ENCODE measurements at places on chromosomes 2 and 18.

DNA sequence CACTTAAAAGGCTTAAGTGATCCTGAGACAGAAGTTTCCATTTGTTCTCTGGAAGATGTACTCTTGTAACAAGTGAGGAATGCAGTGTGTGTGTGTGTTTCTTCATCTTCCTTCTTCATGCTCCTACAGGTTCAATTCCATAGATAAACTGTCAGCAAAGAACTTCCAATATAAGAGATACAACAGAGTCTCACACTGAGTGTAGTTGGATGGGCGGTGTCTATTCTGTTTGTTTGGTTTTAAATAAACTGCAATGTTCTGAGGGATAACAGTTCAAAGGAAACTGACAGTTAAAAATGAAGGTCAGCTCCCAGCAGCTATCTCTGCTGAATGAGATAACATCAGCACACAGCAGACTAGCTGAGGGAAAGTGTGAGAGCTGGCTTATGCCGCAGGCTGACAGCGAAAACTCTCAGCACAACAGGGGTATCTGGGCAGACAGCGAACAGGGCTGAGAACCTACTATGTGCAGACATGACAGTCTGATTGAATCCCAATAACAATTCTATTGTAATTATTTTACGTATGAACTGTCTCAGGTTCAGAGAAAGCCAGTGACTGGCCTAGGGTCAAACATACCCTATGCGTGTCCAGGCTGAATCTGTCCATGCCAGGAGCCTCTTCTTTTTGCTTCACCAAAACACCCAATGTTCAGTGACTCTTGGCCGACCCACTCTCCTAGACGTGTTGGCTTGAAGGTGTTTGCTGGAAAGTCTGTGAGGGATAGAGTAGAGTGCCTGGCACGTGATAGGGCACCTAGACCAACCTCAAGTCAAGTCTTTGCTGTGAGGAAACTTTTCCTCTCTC, 201.9 kb upstream of the TRIB2 start:
- no peak for DNase-seq

DNA sequence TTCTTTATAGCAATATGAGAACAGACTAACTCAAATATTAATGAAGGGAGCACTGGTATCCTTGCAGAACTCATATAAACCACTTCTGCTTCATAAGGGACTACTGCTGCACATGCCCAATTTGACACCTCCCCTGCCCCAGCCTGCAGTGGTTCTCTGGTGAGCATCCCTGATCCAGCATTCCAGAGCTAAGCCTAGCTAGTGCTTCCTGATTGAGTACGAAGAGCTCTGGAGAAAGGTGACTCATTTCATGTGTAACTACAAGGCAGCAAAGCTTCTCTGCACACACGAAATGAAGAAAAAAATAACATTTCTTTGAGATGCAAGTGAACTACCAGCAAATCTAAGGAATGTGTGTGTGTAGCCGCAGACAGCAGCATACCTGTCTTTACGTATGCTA, 22.8 kb upstream of the ADNP2 start:
- DNase-seq, result no peak

- DNase-seq, result no peak
Measured at GRCh38 chr2:10538224-10538894, 90.2 kb upstream of the ODC1 start.

- DNase-seq, result no peak
Measured at GRCh38 chr2:170598067-170598395, 117.1 kb upstream of the SP5 start.

- no peak for DNase-seq
Measured at GRCh38 chr2:215189393-215189792, 51.0 kb upstream of the ABCA12 start.

DNA sequence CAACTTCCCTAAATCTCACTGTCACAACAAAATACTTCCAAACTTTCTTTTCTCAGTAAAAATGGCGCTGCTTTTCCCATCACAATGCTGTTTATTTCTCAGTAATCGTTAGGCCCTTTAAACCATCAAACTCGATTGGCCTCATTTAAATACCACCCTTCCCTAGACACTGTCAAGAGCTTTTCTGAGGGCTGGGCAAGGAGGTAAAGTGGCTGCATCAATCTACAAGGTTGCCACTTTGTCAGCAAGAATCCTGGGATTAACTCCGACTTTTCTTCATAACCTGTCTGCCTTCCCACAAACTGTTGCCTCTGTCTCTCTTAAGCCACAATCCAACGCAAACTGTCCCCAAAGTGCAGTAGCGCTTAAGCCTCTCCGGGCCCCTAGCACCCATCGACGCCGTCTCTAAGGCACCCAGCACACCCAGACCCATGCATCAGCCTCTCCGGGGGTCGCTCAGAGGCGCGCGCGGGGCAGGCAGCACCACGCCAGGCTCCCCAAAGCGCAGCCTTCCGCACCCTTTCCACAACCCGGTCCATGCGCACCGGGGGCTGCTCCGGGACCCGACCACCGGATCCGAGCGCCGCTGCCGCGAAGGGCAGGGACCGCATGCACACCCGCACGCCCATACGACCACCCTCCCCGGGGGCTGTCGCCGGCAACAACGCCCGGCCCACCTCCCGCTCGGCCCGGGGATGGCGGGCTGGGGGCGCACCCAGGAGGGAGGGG, 683 bp downstream of the MBOAT2 start:
- DNase-seq, result no peak

DNA sequence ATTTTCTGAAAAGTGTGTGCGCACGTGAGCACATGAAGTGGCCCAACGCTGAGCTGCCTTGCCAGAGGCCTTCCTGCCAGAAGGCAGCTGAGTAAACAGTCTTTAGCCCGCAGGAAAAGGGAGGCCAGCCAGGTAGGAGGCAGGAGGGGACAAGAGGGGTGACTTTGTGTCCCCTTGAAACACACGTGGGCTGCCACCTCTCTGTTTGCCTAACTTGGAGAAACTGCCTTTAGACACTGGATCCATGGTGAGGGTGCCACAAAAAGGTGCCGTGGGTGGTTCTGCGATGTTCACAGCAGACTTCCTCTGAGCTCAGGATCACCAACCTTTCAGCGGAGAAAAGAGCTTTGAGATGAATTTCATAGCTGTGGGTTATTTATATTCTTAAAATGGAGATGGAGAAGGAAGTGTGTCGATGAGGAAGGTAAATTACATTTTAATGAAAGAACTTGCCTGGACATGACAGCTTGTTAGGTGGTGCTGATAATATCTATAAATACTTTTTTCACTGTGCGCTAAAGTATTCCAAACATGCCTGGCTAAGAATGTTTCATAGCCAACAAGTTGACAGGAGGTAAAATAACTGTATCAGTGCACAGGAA, 36.6 kb upstream of the ASB1 start:
- DNase-seq, result no peak

GRCh38 chr2:178628605-178629004, 148.3 kb downstream of the PLEKHA3 start:
- DNase-seq, result no peak

DNA sequence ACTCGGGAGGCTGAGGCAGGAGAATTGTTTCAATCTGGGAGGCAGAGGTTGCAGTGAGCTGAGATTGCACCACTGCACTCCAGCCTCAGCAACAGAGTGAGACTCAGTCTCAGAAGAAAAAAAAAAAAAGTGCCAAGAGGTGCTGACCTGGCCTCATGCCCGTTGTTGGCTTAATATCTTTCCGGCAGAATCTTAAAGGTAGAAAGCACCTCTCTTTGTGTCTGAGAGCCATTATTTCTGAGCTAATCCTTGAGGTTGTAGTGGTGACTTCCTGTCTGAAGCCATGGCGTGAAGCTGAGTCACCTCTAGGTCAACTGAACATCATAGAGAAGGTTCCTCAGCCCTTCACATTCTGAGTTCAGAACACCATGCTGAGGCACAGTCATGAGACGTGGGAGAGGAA, 60.4 kb downstream of the WDSUB1 start:
- no peak for DNase-seq

DNA sequence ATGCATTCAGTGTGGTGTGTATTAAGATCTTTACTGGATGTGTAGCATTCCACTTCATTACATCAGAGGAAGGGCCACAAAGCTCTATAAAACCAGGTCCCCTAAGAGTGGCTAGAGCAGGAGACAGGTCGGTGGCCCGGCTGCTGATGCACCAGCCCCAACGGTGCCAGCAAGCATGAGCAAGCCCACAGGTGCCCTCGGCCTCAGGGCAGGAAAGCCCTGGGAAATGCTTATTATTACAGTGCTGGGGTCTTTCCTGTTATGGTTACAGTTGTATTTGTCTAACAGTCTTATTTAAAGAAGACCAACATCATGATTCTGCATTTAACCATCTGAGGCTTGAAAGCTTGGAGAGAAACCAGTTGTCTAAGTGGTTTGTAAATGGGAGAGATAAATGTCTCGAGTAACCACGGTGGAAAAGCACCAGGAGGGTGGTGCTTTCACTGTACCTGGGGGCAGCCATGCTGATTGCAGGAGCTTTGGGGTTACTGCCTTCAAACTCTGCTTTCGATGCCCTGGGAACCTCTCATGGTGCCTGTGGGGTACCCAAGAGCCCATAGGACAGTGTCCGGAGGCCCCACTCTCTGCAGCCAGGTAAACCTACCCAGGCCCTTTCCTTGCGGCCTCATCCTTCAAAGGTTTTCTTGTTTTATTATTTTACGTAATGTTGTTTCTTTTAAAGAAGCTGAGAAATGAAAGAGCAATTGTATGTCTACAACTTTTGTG, 133.1 kb downstream of the SH3RF3 start:
- DNase-seq, result no peak

DNA sequence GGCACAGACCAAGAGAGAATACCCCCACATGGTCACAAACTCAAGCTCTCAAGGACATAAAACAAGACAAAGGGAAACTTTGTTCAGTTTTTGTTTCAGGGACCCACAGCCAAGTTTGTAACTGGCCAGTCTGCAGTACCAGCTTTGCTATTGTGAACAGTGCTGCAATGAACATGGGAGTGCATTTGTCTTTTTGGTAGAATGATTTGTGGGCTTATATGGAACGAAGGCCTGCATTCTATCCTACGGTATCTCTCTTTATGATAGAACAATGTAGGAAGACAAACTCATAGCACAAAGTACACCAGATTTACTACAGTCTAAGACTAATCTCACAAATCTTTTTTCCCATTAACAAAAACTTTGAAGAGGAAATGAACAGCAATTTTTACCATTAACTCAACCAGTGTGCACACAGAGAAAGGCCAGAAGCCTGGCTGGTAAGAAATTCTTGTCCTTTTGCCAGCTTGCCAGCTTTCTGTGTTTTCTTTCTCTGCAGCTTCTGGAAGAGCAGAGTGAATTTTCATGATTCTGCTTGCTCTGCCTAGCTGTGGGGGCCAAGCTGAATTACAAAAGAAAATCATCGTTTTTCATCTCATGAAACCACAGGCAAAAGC, 37.1 kb upstream of the FEZ2 start:
- DNase-seq, result no peak

GRCh38 chr18:79315596-79315995, 80.1 kb upstream of the NFATC1 start:
- no peak for DNase-seq

DNA sequence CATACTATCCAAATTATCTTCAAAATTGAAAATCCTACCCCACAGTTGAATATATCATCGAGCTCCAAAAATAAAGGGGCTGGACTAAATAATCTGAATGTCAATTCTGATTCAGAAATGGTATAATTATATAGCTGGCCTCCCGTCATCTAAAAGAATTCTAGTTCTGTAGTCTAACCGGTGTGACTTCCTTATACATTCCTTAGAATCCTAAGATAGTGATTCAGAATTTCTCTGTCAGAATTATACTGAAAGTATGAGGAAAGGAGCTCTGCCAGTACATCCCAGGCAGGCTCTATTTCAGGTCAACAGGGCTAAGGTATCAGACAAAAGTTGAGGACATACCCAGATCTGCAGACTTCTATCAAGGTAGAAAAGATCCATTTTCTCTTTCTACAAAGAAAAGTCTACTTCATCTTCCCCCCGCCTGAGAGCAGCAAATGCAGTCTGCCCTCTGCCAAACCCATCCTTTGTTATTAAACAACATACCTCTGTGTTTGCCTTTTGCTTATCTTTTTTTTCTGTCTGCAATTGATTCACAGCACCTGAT, 128.5 kb downstream of the METTL4 start:
- no peak for DNase-seq

- no peak for DNase-seq
Measured at GRCh38 chr2:88896971-88897370, 205.5 kb downstream of the RPIA start.

DNA sequence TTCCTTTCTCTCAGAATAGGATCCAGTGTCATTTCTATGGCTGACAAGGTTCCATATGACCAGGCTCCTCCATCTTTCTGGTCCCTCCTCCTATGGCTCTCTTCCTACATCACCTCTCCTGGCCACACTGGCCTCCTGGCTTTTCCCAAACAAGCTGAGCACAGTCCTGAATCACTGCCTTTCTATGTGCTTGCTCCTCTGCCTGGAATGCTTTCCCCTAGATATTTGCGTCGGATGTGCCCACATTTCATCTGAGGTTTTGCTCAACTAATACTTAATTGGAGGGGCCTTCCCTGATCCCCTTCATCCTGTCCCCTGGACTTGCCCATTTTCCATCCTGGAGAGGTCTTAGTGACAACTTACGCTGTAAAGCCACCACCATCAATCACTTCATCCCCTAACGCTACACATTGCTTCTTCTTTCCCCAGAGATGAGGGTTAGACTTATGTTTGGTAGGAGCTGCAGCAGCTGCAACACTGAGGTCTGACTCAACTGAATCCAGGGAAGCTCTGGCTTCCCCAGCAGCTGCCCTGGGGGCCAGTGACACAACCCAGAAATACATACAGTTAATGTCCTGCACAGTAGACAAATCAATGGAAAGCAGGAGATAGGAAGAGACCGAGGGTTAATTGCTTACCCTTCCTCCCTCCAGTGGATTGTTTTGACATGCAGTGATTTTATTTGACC, 42.9 kb downstream of the QPCT start:
- no peak for DNase-seq

DNA sequence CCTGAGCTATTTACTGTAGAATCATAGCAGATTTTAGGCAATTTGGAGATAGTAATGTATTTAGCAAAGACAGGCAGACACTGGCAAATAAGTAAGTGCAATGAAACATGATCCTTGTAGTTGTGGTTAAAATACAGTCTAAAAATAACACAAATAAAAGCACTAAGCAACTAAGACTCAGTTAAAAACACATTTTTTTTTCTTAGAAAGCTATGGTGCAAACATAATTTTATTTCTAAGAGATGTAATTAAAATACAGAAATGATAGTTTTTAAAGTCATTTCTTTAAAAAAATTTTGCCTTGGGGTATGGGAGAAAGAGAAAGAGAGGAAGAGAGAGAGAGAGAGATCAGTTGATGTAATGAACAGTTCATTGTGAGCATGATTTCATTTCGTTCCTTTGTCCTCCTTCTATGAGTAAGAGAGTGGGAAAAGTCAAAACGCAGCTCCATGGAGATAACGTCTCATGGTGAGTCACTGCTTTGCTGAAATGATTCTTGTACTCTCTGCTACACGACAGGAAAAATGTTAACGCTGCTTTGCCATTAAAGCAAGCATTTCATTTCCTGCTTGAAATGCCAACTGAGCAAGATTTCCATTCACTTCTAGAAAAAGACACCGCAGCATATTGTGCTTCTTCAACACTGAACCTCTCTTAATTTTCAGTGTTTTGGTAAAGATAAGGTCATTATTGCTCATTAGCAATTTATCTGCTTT, 61.3 kb upstream of the PGAP1 start:
- DNase-seq, result no peak
